NCI-H2107 (cell line): ENCODE measurements at places on chromosomes 13 and 19.

DNA sequence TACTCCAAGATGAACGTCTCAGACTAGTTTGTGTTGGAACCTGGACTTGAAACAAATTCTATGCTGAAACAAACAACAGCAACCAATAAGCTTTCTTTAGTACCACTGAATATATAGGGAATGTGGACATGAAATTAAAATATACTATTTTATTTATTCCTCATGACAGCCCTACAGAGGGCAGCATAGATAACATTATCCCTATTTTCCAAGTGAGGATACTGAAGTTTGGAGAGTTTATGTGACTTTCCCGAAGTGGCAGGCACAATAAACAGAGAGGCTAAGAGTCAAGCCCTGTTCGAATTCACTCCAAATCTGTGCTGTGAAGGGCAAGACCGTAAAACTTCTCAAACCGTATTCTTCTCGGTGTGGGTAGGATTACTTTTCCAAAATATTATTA, 509.9 kb upstream of the GPC6 start:
- no peak for DNase-seq

DNA sequence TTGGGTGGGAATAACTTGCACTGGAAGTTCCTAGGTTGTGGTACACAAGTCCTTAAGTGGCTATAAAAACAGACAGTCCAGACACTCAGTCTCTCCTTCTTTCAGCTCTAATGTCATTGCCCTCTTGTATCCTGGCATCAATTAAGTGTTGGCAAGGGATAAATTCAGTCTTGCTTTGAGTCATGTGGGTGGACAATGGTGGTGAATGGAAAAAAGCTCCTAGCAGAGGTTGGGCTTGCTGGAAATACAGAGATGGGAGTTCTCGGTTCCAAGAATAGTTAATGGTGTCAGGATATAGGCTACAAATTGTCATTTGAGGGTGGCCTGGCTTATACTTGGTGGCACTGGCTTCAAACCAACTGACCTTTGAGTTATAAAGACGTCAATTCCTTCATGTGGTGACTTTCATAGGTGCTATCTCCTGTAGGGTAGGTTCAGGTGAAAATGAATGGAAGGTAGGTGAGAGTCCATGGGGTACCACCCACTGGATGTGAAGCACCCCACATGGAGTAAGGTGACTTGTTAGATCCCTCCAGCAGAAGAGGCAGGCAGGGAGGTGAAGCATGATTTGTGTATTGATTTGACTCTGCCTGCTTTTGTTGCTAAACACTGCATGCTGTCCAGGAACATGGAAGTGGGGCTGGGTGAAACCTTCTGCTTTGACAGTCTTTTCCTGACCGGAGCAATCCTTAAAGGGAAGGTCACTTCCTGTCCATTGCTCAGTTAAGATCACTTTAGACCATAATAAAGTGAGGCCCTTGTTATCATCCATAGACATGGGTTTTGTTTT, 102.0 kb downstream of the LACC1 start:
- no peak for DNase-seq

- DNase-seq = no peak
Measured at GRCh38 chr19:28400953-28401671, 811.8 kb downstream of the UQCRFS1 start.

- no peak for DNase-seq
Measured at GRCh38 chr13:29465741-29466293, 129.7 kb downstream of the SLC7A1 start.

GRCh38 chr19:17557466-17557865, 2.0 kb downstream of the COLGALT1 start:
- DNase-seq = no peak

DNA sequence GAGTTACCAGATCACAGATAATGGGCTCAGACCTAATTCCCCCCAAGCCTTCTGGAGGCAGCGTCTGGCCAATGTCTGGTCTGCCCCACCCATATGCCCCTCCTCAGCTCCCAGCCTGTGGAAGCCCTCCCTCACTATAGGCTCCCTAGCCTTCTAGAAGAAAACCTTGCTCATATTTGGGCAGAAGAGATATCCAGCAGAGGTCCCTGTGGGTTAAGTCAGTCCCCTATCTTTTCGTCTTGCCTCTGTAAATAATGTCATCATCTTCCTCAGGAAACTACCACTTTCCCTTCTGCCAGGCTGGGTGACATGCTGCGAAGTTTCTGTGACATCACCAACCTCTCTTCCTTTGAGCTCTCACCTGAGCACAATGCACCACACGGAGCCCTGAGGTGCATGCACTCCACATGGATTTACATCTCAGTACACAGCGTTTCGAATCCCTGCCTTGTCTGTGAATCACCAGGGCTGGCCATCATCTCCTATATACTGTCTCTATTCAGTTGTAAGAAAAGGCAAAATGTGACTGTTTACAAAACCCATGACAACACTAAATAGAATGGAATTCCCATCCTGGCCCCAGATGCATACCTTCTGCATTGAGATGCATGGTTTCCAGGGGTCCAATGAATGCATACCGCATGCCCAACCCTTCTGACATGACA, 112.8 kb downstream of the CRYL1 start:
- DNase-seq = no peak

DNA sequence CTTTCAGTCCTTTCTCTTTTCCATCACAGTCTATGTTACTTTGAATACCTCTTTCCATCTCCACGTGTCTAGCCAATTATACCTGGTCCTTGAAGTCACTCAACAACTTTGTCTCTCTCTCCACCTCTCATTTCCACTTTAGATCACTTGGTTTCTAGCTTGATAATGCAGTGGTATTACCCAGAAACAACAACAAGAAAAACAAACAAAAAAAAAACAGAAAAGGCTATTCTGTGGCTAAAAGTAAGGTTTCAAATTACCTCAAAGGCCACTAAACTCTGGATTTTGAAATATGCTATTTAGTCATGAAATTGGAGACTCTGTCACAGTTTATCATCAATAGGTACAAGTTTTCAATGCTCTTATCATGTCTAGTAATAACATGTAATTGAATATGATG, 184.8 kb downstream of the PCDH9 start:
- DNase-seq = no peak

- no peak for DNase-seq
Measured at GRCh38 chr19:18710996-18711751, 27.7 kb downstream of the CRTC1 start.

DNA sequence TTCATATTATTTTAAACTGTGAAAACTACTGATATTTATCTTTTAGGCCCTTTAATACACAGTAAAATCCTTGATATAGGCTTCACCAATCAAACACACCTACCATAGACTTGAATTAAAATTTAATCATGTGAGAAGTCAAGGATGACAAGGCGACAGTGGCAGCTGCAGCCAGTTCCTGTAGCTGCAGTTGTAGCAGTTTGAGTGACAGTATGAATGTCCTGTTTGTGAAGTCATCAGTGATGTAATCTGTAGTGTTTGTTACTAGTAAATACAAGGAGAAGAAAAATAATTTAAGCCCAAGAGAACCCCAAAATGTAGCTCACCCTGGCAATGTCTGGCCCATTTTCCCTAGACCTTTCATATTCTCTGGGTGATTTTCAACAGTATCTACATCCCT, 897.0 kb downstream of the SLITRK6 start:
- no peak for DNase-seq

GRCh38 chr13:28707629-28708427, 10.9 kb downstream of the SLC46A3 start:
- DNase-seq = no peak

- no peak for DNase-seq
Measured at GRCh38 chr13:85995788-85996418, 196.7 kb upstream of the SLITRK6 start.

- no peak for DNase-seq
Measured at GRCh38 chr19:6233827-6234511, 45.8 kb downstream of the MLLT1 start.

- no peak for DNase-seq
Measured at GRCh38 chr19:11093689-11094238, 4.5 kb downstream of the LDLR start.

DNA sequence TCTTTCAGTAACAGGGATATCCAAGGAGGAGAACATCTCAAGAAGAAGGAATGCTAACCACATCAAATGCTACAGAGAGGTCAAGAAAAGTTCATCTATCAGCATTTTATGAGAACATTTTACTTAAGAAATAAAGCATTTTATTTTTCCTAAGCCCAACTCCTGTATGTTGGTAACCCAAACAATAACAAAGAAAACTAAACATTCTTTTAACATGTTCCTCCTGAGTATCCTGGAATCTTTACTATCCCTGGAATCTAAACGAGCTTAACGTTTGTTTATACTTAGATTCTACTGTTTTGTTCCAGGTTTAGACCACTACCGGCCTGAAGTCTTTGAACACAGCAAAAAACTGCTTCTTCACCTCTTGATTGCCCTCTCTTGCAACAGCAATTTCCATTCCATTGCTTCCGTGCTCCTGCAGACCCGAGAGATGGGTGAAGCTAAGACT, 89.7 kb downstream of the ZAR1L start:
- no peak for DNase-seq

- no peak for DNase-seq
Measured at GRCh38 chr19:18223860-18224524, 2.2 kb downstream of the PDE4C start.

- no peak for DNase-seq
Measured at GRCh38 chr13:19960653-19960976, 2.1 kb downstream of the ZMYM2 start.

- DNase-seq = no peak
Measured at GRCh38 chr13:73954808-73955207, 179.4 kb downstream of the KLF12 start.

GRCh38 chr13:70023516-70023915, 84.1 kb upstream of the ATXN8OS start:
- no peak for DNase-seq

- no peak for DNase-seq
Measured at GRCh38 chr19:51796195-51796679, 1.3 kb downstream of the FPR3 start.

DNA sequence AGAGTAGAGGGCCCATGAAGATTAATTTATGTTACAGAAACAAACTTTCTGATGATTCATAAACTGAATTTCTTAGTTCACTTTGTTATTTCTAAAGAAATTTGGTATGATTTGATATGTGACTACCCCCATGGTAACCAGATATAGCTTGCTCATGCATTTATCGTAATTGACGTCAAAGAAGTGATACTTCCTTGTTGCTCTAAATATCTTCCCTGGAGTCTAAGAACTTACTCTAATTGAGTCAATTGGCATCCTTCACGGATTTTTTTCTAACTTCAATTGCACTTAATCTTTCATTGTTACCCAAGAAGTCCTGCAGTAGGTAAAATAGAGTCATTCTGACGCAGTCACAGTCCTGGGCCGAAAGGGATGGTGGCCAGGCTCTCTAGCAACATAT, 240.9 kb downstream of the GPC5 start:
- DNase-seq = no peak

DNA sequence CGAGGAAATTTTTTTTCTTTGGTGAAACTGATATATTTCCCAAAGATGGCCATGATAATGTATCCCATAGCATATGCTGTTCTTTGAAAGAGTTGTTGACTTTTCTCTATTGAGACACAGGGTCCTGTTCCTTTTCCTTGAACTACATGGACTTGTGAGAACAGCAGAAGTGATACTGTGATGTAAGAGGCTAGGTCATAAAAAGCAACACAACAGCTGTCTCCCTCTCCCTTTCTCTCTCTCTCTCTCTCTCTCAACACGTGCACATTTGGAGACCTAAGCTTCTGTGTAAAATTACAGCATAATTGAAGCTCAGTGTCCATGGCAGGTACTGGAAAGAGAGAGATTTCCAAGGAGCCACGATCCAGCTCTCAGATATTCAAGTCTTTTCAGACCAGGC, 1712.4 kb downstream of the EFNB2 start:
- no peak for DNase-seq

DNA sequence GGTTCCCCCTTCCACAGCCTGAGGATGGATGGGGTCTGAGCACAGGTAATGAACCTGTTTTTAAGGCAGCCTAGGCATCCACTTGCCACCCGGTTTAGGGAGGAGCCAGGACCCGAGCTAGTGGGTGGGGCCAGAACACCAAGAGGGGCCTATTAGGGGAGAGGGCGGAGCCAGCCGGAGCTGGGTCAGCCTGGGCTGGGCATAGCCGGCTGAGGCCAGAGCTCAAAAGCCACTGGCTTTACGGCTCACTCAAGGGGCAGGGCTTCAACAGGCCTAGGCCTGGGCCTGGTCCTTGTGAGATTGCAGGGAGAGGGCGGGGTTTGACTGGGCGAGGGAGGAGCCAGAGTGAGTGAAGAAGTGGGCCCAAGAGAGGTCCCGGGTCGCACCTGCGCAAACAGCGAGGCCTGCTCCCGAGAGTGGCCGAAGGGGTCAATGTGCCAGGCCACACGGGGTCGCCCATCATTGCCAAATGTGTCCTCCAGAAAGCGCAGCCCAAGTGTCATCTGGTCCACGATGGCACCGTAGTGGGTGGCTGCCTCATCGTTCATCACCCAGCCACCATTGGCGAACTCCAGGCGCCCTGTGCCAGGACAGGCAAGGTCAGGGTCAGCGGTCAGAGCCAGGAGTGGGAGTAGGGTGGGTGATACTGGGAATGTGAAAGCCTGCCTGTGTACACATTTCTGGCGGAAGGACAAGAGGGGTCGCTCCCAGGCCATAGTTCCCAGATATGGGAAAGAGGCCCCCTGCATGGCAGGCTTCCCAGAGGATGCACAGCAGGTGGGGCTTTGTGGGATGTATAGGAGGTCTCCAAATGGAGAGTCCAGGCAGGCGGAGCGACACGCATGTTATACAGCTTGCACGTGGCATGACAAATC, 1.9 kb downstream of the MAN2B1 start:
- no peak for DNase-seq
